GM12878 (cell line): ENCODE measurements at places on chromosomes 4 and X. TPM values are rescaled to one million over a fixed set of nuclear protein-coding genes. Genes with fewer than 3 reads are reported as not detected.

The KIAA1210 gene
- total RNA-seq, result not detected in 2 replicates

The SLC6A14 gene
- total RNA-seq, result 0.05 and 0.24 TPM in 2 replicates

The F8A1 gene
- 76.4 and 77.8 TPM in 2 replicates for total RNA-seq

The SRPX2 gene
- not detected in 2 replicates for total RNA-seq

The UGT2A1 gene
- not detected in 2 replicates for total RNA-seq

The CDS1 gene
- total RNA-seq, result 0.05 TPM in 1 of 2 replicates, not detected in the other

The ASMTL gene
- 46.6 and 46.8 TPM in 2 replicates for total RNA-seq

The NELFA gene
- total RNA-seq, result 33.8 and 35.2 TPM in 2 replicates

The DCAF4L1 gene
- 0.13 and 0.16 TPM in 2 replicates for total RNA-seq

The GRK4 gene
- 3.0 and 3.6 TPM in 2 replicates for total RNA-seq

The RGN gene
- total RNA-seq, result 0.13 and 0.15 TPM in 2 replicates

The HSD17B13 gene
- not detected in 2 replicates for total RNA-seq

The IL2 gene
- total RNA-seq, result 0.66 and 1.2 TPM in 2 replicates

The TRIM60 gene
- not detected in 2 replicates for total RNA-seq

The GPC4 gene
- total RNA-seq, result 0.31 and 0.32 TPM in 2 replicates

The DCHS2 gene
- 0.03 TPM in 1 of 2 replicates, not detected in the other for total RNA-seq

The MAOA gene
- 0.37 and 0.51 TPM in 2 replicates for total RNA-seq

The KLF3 gene
- total RNA-seq, result 5.7 and 5.8 TPM in 2 replicates

The SCD5 gene
- 5.7 and 6.2 TPM in 2 replicates for total RNA-seq

The GAGE1 gene
- not detected in 2 replicates for total RNA-seq

The NXF3 gene
- not detected in 2 replicates for total RNA-seq

The NWD2 gene
- not detected in 2 replicates for total RNA-seq

The CFAP47 gene
- 0.03 and 0.13 TPM in 2 replicates for total RNA-seq

The DKK2 gene
- total RNA-seq, result not detected in 2 replicates

The F8A3 gene
- total RNA-seq, result 1.1 and 2.4 TPM in 2 replicates

The CCDC160 gene
- total RNA-seq, result not detected in 2 replicates

The TKTL2 gene
- total RNA-seq, result not detected in 2 replicates

The SPIN2A gene
- total RNA-seq, result 0.33 and 0.40 TPM in 2 replicates

The C4orf51 gene
- not detected in 2 replicates for total RNA-seq

The SPANXN1 gene
- total RNA-seq, result not detected in 2 replicates

The MAGEB17 gene
- 0.21 TPM in 1 of 2 replicates, not detected in the other for total RNA-seq

The HS3ST1 gene
- total RNA-seq, result 0.18 and 0.80 TPM in 2 replicates

The PPP1R3F gene
- total RNA-seq, result 3.3 and 5.7 TPM in 2 replicates

The TEX13D gene
- total RNA-seq, result 0.15 and 0.24 TPM in 2 replicates

The ADH1C gene
- 0.24 and 0.54 TPM in 2 replicates for total RNA-seq

The SLC4A4 gene
- 0.32 and 0.44 TPM in 2 replicates for total RNA-seq

The CPE gene
- not detected in 2 replicates for total RNA-seq

The GNL3L gene
- 53.4 and 57.9 TPM in 2 replicates for total RNA-seq

The JADE3 gene
- total RNA-seq, result 0.80 and 0.88 TPM in 2 replicates
